Caki2 (cell line): ENCODE measurements at places on chromosomes 12 and 14. TPM values are rescaled to one million over a fixed set of nuclear protein-coding genes. Genes with fewer than 3 reads are reported as not detected.

The SCN8A gene
- 0.30 TPM in 1 of 2 replicates, not detected in the other for total RNA-seq

The ANKRD13A gene
- 5.7 and 6.7 TPM in 2 replicates for total RNA-seq

The TTC6 gene
- total RNA-seq: not detected in 2 replicates

The CRADD gene
- 15.4 and 21.8 TPM in 2 replicates for total RNA-seq

The ST8SIA1 gene
- not detected in 2 replicates for total RNA-seq

The KLHDC1 gene
- 0.26 TPM in 1 of 2 replicates, not detected in the other for total RNA-seq

The C14orf180 gene
- not detected in 2 replicates for total RNA-seq

The KLRF1 gene
- total RNA-seq: 1.2 TPM in 1 of 2 replicates, not detected in the other

The SCYL2 gene
- 1.8 and 3.0 TPM in 2 replicates for total RNA-seq

The SLC25A47 gene
- not detected in 2 replicates for total RNA-seq

The PRKAG1 gene
- total RNA-seq: 107 and 124 TPM in 2 replicates

The B4GALNT3 gene
- total RNA-seq: 1.9 and 8.1 TPM in 2 replicates

The TMTC3 gene
- total RNA-seq: 21.3 and 21.9 TPM in 2 replicates

The GALNT6 gene
- total RNA-seq: not detected in 2 replicates

The OTUB2 gene
- 2.9 and 3.2 TPM in 2 replicates for total RNA-seq

The GPR65 gene
- total RNA-seq: not detected in 2 replicates

The SELPLG gene
- total RNA-seq: not detected in 2 replicates

The NFE2 gene
- not detected in 2 replicates for total RNA-seq

The TAS2R31 gene
- 0.37 TPM in 1 of 2 replicates, not detected in the other for total RNA-seq

The KCNH3 gene
- total RNA-seq: 3.2 and 3.6 TPM in 2 replicates

The KRT75 gene
- not detected in 2 replicates for total RNA-seq

The RTL1 gene
- not detected in 2 replicates for total RNA-seq

The NAA30 gene
- total RNA-seq: 10.0 and 15.4 TPM in 2 replicates

The CLEC9A gene
- total RNA-seq: not detected in 2 replicates

The PTGR2 gene
- 4.4 and 6.5 TPM in 2 replicates for total RNA-seq

The MAGOHB gene
- 64.4 and 89.6 TPM in 2 replicates for total RNA-seq

The L3HYPDH gene
- 42.2 and 60.6 TPM in 2 replicates for total RNA-seq

The KLRK1 gene
- total RNA-seq: not detected in 2 replicates

The PNP gene
- total RNA-seq: 35.2 and 79.3 TPM in 2 replicates

The ATF1 gene
- 26.4 and 58.6 TPM in 2 replicates for total RNA-seq

The GLIPR1L1 gene
- not detected in 2 replicates for total RNA-seq

The OR6C68 gene
- total RNA-seq: not detected in 2 replicates
